NCI-H1930 (cell line): ENCODE measurements at places on chromosomes 11 and 22.

GRCh38 chr22:48669986-48670716, 1157.5 kb downstream of the BRD1 start:
- no peak for DNase-seq

GRCh38 chr11:34564807-34565241, 51.2 kb upstream of the ELF5 start:
- no peak for DNase-seq

GRCh38 chr11:128886406-128887124, 4.6 kb upstream of the KCNJ5 start:
- DNase-seq, result no peak

DNA sequence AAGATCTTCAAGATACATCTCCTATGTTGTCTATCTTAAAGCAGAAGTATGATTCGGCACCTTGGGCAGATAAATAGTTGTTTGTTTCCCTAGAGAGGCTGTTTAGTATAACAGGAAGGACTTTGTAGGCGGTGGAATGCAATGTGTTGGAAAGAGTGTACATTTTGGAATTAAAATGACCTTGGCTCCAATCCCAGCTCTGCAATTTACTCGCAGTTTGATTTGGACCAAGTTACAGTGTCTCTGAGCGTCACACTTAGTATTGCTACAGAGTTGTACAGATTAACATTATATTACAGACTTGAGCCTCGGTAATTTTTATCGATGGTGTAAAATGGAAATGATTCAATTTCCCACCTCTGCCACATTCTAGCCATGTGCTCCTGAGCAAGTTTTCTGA, 265.3 kb downstream of the OPCML start:
- no peak for DNase-seq

DNA sequence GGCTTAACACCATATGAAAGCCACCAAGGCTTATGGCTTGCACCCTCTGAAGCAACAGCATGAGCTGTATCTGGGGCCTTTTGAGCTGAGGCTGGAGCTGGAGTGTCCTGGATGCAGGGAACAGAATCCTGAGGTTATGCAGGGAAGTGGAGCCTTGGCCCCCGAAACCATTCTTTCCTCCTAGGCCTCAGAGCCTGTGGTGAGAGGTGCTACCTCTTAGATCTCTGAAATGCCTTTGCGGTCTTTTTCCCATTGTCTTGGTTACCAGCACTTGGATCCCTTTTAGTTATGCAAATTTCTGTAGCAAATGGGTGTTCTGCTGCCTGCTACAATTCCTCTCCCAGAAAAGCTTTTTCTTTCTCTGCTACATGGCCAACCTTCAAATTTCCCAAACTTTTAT, 72.7 kb upstream of the CLPB start:
- DNase-seq, result no peak

- DNase-seq, result no peak
Measured at GRCh38 chr22:21082248-21082647, 36.5 kb downstream of the LRRC74B start.

- DNase-seq, result no peak
Measured at GRCh38 chr22:36924151-36924698, 10.8 kb downstream of the CSF2RB start.

GRCh38 chr11:94877443-94878200, 95.7 kb downstream of the CWC15 start:
- DNase-seq, result no peak

- DNase-seq, result no peak
Measured at GRCh38 chr11:128732471-128733277, 38.8 kb downstream of the FLI1 start.

DNA sequence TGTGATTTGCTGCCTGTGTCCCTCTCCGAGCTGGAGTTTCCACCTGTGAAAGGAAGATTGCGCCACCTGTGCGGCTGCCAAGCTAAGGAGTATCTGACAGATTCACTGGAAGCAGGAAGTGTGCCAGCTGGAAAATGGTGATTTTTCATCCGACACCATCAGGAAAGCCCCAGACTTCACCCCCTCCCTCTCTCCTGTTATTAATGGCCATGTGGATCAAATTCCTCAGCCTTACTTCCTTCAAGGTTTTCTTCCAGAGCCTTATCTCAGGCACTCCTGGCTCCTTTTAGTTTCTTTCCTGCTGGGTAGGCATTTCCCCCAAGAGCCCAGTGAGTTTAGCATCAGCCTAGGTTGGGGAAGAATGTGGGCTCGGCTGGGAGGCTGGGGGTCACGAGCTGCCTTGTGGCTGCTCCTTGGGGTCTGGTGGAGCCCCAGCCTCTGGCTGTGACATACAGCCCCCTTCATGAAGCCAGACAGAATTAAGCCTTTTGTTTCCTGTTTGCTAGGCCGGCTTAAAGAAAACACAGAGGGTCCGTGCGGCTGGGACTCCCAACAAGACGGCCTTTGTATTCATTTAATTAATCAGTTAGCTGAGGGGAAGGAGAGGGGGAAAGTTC, 37.1 kb downstream of the PKNOX2 start:
- no peak for DNase-seq

- DNase-seq, result no peak
Measured at GRCh38 chr11:35030716-35031213, 108.2 kb upstream of the CD44 start.
